ENCODE measurements at places on chromosomes 5 and 9.

DNA sequence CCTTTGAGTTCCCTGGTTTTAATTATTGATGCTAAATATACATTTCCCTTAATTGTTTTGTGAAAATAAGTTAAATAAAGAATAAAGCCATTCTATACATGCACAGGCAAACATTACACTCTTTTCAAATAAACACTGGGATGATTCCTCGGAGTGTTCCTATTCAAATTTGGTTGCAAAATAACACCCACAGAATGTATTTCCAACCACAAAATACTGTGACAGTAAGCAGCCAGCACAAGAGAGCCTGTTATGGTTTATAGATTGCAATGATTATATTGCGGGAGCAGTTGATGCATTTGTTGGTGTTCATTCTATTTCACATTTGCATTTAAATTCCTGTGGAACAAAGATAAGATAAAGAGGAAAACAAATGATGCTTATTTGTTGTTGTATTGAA, 632.6 kb upstream of the WWC1 start:
- no peak for DNase-seq

DNA sequence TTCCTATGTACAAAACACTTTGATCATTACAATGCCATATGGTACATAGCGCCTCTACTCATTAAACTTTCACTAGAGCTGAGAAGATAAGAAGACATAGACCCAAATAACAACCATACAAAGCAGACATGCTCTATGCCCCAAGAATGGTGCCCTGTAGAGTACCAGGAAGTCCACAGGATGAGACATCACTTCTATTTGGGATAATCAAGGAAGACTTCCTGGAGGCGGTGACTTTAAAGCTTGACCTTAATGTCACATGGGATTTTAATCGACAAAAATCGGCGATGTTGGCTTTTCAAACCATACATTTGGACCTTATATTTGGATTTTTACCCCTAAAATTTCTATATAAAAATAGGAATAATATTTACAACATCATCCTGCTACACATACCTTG, 224.3 kb upstream of the MAP3K1 start:
- DNase-seq, result no peak

GRCh38 chr9:70603020-70603411, 188.6 kb upstream of the KLF9 start:
- no peak for DNase-seq

GRCh38 chr5:66987949-66988838, 208.4 kb downstream of the CD180 start:
- DNase-seq, result no peak

DNA sequence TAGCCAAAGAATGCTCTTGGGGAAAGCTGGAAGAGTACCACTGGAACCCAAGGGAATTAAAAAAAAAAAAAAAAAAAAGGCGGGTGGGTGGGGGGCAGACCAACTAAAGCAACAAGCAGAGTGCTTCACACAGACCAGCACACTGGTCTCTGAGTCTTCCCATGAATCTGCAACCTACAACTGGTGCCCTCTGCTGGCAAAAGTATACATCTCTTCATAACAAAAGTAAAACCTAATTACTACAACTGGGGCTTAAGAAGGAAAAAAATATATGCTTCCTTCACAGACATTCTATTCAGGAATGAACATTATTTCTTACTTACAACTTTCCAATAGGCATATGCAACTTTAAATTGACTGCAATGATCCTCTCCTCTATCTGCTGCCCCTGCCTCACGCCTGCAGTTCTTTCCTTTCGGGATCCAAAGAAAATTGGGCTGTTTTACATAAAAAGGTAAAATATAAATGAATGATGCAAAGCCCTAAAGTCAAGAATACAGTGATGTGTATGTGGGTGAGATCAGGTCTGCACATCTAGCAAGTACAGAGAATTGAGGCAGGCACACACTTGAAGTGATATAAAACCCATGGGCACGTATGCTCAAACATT, 7.2 kb upstream of the KLHL3 start:
- peak; percentile 70 for DNase-seq

GRCh38 chr5:150498501-150498900, 9.4 kb upstream of the NDST1 start:
- DNase-seq, result no peak

- no peak for DNase-seq
Measured at GRCh38 chr5:72559866-72560766, 52.9 kb upstream of the ZNF366 start.

DNA sequence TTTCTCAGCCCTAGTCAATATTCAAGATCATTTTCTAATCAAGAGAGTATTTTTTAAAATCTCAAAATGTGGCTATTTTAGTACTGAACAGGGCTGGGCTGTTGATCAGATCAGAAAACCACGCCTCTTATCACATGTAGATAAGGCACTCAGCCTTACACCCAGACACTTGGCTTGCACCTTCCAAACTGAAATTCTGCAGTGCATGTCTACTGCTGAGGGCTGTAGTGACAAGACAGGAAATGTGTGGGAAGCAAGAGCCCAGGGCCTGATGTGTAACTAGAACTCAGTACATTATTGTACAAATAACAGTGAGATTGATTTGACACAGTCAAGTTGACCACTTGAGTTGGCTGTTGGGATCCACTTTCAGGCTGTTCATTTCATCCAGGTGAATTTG, 48.6 kb downstream of the UBE2QL1 start:
- no peak for DNase-seq

DNA sequence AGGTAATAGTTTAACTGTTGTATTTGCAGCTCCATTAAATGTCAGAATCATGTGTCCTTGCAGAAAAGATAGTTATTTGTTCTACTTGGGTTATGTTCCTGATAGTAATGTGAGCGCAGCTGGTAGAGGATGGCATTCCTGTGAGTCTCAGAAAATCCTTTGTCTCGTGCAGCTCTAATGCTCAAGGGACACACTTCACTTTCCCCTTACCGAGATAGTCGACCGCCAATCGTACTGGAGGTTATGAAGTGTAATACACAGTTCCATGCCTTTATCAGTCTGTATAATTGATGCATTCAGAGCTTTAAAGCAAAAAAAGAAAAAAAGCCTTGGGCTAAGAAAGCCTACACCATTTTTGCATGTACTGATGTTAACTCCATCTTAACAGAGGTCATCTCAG, 60.2 kb upstream of the SRP19 start:
- DNase-seq, result no peak

- DNase-seq, result no peak
Measured at GRCh38 chr9:70020991-70021571, 22.6 kb upstream of the MAMDC2 start.

DNA sequence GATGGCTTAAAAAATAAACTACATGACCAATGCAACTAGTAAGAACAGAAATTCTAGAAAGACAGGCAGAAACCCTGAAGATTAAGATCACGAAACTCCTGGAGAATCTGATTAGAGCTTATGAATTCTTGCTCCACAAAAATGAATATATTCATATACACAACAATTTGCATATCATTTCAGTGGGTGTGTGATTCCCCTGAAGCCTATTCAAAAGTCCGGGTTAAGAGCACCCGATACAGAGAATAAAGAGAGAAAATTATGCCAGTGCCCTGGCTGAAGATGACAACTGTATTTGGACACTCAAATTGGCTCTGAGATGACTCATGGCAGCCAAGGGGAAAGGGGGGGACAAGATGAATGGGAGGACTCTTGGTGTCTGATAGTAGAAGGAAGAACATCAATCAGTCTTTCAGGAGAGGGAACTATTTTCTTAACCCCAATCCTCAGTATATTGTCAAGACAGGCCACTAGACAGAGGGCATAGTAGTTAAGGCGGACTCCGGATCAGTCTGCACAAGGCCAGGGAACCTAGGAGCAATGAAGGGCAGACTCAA, 6.0 kb downstream of the TMOD1 start:
- DNase-seq, result no peak

DNA sequence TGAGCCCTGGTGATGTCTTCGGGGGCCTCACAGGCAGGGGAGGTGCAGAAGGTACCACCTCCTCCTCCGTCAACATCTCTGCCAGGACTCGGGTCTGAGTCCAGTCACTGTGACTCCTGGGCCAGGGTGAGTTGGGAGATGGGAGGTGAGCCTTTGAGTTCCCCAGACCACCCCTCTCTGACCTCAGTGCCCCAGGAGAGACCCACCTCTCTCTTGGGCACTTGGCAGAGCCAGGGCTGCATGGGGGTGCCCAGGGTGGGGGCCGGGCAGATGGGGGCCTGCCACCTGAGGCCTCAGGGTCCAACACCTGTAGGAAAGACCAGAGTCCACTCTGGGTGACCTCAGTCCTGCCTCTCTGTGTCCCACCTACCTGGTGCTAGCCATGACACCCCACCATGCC, 6.8 kb downstream of the KIF12 start:
- no peak for DNase-seq

- no peak for DNase-seq
Measured at GRCh38 chr5:178150977-178151734, 2.5 kb downstream of the NHP2 start.

GRCh38 chr9:30301271-30301963, 2083.0 kb upstream of the ACO1 start:
- no peak for DNase-seq

DNA sequence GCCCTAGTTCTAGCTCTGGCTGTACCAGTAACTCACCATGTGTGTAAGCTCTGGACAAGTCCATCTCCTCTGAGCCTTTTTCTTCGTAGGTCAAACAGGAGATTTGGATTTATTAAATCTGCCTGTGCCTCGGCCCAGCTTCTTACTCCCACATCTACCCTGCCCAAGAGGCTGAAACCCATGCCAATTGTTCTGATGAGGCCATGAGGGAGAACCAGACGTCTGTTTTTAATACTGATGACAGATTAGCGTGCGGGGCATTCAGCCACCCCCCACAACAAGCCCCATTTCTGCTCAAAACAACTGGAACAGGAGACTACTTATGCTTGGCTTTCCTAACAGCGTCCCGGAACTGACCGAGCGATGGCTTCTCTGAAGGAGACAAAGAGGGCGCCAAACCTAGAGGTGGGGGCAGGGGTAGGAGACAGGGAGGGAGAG, 81.2 kb upstream of the TRIM32 start:
- DNase-seq, result no peak

GRCh38 chr5:118551031-118551430, 437.3 kb downstream of the DTWD2 start:
- no peak for DNase-seq

DNA sequence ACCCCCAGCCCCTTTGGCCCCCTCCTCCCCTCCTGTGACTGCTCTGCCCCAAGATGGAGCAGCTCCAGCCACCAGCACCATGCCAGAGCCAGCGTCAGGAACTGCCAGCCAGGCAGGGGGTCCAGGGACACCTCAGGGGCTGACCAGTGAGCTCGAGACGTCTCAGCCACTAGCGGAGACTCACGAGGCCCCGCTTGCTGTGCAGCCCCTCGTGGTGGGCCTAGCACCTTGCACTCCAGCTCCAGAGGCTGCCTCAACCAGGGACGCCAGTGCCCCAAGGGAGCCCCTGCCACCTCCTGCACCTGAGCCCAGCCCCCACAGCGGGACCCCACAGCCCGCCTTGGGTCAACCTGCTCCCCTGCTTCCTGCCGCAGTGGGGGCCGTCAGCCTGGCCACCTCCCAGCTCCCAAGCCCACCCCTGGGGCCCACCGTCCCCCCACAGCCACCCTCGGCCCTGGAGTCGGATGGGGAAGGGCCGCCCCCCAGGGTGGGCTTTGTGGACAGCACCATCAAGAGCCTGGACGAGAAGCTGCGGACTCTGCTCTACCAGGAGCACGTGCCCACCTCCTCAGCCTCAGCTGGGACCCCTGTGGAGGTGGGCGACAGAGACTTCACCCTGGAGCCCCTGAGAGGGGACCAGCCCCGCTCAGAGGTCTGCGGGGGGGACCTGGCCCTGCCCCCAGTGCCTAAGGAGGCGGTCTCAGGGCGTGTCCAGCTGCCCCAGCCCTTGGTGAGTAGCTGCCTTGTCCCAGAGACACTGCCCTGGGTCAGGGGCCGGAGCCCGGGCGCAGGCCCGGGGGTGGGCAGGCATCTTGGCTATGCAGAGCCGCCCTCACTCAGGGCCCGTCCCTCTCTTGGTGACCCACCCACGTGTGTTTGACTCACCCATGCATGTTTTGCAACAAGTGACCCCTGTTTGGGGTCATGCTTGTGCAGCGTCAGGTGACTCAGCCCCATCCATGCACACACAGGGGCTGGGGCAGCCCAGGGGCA, 105.2 kb downstream of the WNK2 start:
- peak; percentile 29 for DNase-seq

DNA sequence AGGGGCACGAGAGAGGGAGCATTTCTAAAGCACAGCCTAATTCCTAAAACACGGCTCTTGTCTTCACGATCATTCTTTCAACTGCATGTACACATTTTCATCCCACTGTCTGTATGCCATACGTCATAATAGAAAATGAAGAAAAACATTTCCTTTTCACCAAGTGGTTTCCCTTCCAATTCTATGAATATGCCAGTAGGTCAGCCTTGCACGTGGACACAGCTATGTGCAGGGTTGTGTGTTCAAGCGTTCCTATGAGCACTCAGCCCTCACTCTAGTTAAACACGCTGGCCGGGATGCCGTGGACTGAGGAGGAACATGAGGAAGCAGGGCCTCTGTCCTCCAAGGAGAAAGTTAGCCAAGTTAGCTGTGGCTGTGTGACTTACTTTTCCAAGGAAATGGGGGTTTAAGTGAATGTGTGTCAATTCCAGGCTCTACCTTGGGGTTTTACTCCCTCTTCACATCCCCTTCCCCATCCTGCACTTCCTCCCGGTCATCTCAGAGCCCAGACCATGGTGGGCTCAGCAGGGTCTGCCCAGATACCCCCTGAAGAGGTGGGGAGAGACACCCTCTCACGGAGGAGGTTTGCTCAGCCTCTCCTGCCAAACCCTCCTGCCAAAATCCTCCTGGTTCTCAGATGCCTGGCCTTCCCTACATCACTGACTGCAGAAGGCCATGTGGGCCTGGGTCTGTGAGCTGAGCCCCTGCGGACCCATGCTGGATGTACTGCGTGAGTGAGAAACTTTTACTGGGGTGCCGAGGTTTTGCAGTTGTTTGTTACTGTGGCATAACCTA, 230.6 kb downstream of the FSTL4 start:
- DNase-seq, result no peak

DNA sequence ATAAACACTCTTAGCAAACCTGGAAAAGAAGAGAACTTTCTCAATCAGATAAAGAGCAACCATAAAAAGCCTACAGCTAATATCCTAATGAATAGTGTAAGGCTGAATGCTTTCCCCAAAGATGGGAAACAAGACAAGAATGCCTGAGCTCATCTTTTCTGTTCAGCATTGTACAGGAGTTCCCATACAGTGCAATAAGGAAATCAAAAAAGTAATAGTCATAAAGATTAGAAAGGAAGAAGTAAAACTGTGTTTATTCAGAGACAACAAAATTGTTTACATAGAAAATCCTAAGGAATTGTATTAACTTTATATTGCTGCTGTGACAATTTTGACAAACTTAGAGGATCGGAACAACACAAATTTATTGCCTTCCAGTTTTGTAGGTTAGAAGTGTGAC, 330.7 kb upstream of the SLC24A2 start:
- no peak for DNase-seq
